ENCODE measurements at places on chromosomes 16 and 17.

GRCh38 chr16:31006086-31006385 lies 4.4 kb downstream of the STX1B start:
- H3K36me3 ChIP-seq = no peaks in the 10 kb centered on the region
- no peak overlapping the region for H3K4me3 ChIP-seq
- H3K27me3 ChIP-seq = peaks cover 3% of the 10 kb centered on the region
- peaks cover 8% of the 10 kb centered on the region for H3K4me1 ChIP-seq

DNA sequence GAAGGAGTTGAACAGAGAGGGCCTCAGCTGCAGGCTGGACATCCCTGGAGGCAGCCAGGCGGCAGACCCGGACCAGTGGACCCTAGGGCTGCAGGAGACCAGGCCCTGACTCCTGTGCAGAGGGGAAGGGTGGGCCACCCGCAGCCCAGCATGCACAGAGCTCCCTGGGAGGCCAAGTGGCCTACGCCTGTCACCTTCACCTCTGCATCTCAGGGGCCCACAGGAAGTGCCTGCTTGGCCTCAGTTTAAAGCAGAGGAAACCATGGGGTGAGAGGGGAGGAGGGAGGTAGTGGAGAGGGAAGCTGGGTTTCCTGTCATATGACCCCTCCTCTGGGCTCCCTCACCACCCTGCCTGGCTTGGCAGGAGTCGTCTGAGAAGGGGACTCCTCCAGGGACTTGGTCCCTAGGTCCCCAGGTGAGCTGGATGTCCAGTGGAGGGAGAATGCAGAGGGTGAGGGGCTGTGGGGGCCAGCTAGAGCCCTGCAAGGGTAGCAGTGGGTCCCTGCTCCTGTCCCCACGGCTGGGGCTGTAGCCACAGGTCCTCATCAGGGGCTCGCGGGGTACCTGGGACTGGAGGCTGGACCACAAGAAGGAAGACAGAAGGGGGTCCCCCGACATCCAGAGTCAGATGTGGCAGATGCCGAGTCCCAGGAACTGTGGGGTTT lies at the start of gene TMC8:
Gene TMC8, plus strand, starts transcription at position 335 of the 665 bp plus-strand sequence. CDS start 818 bp downstream, outside the sequence.
- H3K36me3 ChIP-seq = peaks cover 51% of the 10 kb centered on the region
- peak within 1 kb of the TSS; percentile 95 for H3K27ac ChIP-seq
- peak within 1 kb of the TSS; percentile 97 for H3K4me3 ChIP-seq
- peaks cover 51% of the 10 kb centered on the region for H3K4me1 ChIP-seq

- peaks cover 52% of the 10 kb centered on the region for H3K4me1 ChIP-seq
- no peaks in the 10 kb centered on the region for H3K27me3 ChIP-seq
- peaks cover 5% of the 10 kb centered on the region for H3K36me3 ChIP-seq
- H3K4me3 ChIP-seq = no peak overlapping the region
- no peak for DNase-seq
- H3K27ac ChIP-seq = no peak overlapping the region
These were observed 41.6 kb upstream of the GSE1 start for GRCh38 chr16:85571563-85571812.

DNA sequence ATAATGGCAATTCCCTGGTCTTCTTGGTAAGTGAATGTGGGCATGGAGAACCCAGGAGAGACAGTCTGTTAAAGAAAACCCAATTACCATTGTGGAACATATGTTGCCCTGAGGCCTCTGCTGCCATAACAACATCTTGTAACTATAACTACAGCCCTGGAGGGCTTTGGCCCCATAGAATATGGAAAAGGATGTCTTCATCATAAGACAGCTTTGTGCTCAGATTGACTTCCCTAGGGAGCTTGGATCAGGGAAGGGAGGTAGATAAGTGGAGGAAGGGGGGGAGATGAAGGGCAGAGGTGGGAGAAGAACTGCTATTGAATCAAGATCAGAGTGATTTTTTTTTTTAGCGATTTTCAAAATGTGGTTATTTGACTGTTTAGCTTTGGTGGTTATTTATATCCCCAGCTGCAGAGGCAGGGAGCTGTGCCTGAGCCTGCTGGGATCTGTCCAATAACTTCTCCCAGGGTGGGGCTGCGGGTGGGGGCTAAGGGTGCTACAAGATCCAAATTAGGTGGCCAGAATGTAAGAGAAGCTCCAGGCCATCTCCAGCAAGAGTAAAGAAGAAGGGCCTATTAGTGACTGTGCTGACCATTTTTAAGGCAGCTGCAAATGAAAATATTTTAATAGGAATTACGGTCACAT lies 5.3 kb upstream of the KAT7 start:
- H3K4me1 ChIP-seq = peaks cover 16% of the 10 kb centered on the region
- H3K4me3 ChIP-seq = no peak overlapping the region
- DNase-seq = no peak
- no peak overlapping the region for H3K27ac ChIP-seq

DNA sequence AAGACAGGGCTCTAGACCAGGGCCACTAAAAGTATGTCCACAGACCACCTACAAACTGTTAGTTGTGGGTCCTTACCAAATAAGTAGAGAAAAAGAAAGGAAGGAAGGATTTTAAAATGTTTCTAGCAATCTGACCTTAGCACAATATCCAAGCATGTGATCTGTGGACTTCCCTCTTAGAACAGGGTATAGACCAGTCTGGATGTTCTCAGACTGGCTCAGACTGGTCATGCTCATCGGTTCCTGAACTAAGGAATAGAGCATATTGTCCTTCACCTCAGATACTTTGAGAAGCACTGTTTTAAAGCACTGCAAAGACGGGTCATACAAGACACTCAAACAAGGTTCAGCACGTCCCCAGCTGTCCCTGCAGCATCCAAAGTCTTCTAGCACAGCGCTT lies 25.8 kb downstream of the CUEDC1 start:
- DNase-seq = no peak
- H3K27me3 ChIP-seq = peaks cover 6% of the 10 kb centered on the region
- H3K4me3 ChIP-seq = no peak overlapping the region
- H3K4me1 ChIP-seq = peaks cover 2% of the 10 kb centered on the region
- H3K27ac ChIP-seq = no peak overlapping the region

- peak; percentile 75 for DNase-seq
- H3K4me3 ChIP-seq = no peak overlapping the region
- no peak overlapping the region for H3K27ac ChIP-seq
- peaks cover 43% of the 10 kb centered on the region for H3K27me3 ChIP-seq
- peaks cover 16% of the 10 kb centered on the region for H3K4me1 ChIP-seq
These were observed 7.5 kb downstream of the EPOP start for GRCh38 chr17:38667099-38667786.

DNA sequence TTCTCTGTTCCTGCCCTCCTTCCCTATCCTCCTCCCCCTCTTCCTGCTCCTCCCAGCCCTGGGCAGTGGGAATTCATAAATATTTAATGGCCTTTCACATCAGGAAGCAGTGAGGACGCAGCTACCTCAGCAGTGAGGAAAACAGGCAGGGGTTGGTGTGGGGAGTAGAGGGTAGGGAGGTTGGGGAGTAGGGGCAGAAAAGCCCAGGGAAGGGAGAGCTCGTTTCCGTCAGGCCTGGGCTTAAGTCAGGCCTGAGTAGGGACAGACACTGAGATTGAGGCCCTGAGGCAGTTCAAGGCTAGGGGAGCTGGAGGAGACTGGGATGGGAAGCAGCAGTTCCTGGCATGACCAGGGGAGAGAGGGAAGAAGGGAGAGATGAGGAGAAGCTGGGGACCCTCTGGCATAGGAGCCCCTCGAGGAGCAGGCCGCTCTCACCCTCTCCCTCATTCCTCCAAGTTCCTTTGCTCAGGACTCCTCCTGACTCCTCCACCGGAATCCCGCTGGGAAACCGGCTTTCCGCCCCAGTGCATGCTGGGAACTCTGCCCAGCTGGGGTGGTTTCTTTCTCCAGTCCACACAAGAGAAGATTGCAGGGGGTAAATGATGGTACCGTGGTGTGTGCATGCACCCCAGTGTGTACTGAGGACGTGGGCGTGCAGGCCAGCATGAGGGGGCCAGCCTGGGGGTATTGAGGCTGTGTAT lies 6.2 kb downstream of the SAMD14 start:
- H3K27me3 ChIP-seq = peaks cover 10% of the 10 kb centered on the region
- no peak overlapping the region for H3K27ac ChIP-seq
- H3K4me1 ChIP-seq = peaks cover 4% of the 10 kb centered on the region
- no peak for DNase-seq

- no peaks in the 10 kb centered on the region for H3K36me3 ChIP-seq
- no peak overlapping the region for H3K27ac ChIP-seq
- DNase-seq = no peak
- no peak overlapping the region for H3K4me3 ChIP-seq
- no peaks in the 10 kb centered on the region for H3K4me1 ChIP-seq
These were observed 84.4 kb upstream of the CCL1 start for GRCh38 chr17:34447406-34447805.
